Stimulated activated CD4-positive, alpha-beta T cell treated with anti-CD3 and anti-CD28 coated beads, Interleukin-12 subunit alpha, Interleukin-12 subunit beta, amount 100 ng/mL, for 4 hours (primary cell): ENCODE measurements at places on chromosomes 16 and 17.

DNA sequence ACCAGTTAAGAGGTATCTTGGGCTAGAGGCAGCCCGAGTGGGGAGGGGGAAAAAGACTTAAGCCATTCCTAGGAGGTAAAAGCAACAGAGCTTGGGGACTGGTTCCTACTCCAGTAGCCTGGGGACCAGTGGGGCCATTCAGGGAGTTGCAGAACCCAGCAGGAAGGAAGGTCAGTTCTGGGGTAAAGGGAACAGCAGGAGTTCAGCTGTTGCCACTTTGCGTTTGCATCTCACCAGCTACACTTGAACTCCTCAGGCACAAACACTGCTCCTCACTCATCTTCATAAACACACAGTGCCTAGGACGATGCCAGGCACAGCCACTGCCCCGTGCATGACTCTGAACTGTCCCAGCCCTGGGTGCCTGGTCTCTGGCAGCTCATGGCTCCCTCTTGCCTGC, 4.0 kb downstream of the HAP1 start:
- DNase-seq = no peak

GRCh38 chr17:6700948-6701307, 12.2 kb downstream of the SLC13A5 start:
- DNase-seq = no peak

- no peak for DNase-seq
These were observed 56.4 kb downstream of the WWOX start for GRCh38 chr16:78155791-78156345.

DNA sequence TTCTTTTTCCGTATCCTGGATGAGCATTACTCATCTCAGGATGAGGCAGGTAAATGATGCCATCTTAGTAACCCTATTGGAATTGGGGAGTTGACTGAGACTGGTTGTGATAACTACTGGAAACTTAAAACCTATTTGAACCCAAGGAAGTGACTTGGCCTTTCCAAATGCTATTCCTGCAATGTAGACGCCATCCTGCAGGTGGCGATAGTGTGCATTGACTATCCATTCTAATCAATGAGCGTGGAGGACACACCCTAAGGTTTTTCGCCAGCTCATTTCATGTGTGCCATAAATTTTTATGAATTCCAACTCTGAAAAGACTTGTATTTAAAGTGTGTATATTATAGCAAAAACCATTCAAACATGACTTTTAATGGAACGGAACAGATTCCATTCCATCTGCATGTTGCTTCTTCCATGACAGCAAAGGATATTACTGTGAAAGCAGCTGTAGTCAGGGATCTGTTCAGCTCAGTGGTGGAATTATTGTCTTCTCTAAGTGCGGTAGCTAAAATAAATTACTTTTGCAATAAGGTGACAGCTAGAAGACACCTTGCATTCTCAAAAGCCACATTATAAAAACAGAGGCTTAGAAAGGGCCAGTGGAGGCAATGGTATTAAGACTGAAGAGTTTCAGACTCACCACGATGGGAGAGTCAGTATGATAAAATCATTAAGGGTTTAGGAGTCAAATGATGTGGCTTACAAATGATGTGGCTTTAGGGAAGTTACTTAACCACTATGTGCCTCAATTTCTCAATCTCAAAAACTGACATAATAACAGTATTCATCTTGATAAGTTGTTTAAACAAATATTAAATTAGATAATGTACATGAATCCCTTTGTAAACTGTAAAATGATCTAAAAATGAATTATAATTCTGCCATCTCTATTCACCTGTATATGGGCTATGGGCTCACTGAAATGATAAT, 55.5 kb downstream of the SYT17 start:
- DNase-seq = peak; percentile 22

- no peak for DNase-seq
These were observed 37.7 kb upstream of the TOX3 start for GRCh38 chr16:52584354-52585320.

GRCh38 chr17:62591333-62591732, 36.1 kb upstream of the MRC2 start:
- no peak for DNase-seq

- DNase-seq = no peak
These were observed 42.9 kb downstream of the HAPSTR1 start for GRCh38 chr16:9134306-9134705.

DNA sequence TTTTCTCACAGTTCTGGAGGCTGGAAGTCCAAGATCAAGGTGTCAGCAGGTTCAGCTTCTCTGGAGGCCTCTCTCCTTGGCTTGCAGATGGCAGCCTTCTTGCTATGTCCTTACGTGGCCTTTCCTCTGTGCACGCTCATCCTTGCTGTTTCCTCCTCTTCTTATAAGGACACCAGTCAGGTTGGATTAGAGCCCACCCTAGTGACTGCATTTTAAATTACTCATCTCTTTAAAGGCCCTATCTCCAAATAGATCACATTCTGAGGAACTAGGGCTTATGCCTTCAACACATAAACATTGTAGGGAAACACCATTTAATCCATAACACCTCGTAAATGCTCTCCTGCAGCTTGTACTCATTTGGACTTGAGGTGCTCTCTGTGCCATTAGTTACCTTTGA, 36.3 kb downstream of the DHRS7C start:
- no peak for DNase-seq

- peak; percentile 36 for DNase-seq
These were observed 11.5 kb upstream of the PRSS54 start for GRCh38 chr16:58306327-58306726.

GRCh38 chr16:49964973-49965372, 60.1 kb upstream of the CNEP1R1 start:
- no peak for DNase-seq

DNA sequence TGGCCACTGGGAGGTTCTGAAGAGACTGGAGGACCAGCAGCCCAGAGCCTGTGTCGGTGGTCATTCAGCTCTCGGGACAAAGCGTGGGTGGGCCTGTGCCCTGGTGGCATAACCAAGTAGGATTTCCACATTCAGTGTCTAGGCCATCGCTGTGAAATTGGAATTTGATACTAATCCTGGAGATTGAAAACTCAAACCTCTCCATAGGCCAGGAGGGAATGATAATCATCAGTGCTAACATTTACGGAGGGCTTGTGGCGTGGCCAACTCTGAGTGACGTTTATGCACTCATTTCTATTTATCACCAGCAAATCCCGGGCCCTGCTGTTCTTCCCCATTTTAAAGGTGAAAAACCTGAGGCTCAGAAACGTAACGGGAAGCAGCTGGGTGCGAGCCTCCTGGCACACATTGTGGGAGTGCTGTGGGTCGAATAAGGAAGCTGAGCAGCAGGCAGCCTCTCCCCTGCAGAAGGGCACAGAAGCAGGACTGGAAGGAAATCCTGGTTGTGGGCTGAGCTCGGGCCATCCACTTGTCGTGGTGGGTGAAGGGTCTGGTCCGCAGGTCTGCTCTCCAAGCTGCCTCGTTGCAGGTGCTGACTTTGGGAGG, 33.1 kb downstream of the RAI1 start:
- DNase-seq = no peak

DNA sequence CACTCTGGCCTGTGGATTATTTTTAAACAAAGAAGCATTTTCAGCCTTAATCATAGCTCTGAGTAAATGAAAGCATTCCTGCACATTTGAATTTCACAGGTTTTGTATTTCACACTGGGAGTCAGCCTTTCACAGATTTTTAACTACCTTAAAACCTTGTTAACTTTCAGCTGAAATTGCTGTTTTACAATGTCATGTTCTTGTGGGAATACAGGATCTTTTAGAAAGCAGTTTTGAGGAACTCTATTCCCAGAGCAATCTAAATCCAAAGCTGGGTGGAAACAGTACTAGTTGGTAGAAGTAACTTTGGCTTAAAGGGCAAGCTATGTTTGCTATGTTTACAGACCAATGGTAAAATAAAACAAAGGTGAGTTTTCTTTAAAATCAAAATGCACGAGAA, 600.6 kb downstream of the KCNJ2 start:
- DNase-seq = no peak

- DNase-seq = no peak
These were observed 33.1 kb upstream of the PHB1 start for GRCh38 chr17:49447628-49448302.

GRCh38 chr16:50274326-50275097, 8.2 kb downstream of the ADCY7 start:
- DNase-seq = peak; percentile 44

- DNase-seq = peak; percentile 10
These were observed 776 bp downstream of the LRRC75A start for GRCh38 chr17:16491131-16491702.

- no peak for DNase-seq
These were observed 583.4 kb upstream of the PSMD7 start for GRCh38 chr16:73713251-73713650.

DNA sequence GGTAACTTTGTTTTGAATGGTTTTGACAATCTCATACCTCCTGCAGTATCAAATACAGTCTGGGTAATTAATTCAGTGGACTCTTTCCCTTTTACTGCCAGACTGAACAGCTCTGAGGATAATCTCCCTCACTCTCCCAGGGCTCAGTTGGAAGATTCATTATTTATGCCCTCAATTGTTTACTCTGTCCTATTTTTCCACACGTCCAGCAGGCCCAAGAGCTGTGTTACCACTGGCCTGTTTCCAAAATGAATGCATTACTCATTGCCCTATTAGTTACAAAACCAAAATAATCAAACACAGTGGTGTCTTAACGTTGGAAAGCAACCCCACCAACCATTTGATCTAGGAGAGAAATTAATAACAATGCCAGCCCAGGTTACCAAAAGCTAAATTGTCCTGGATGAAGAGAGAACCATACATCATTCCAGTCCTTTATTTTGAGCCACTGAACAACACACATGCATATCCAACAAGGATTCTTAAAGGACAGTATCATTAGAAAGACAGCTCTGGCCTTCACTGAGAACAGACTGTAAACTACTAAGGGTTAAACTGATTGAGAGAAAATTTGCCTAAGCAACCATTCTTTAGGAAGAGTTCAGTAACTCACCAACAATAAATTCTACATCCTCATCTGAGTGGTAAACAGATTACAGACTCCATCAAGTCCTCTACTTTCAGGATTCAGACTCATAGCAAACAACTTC, 34.5 kb downstream of the FAM222B start:
- DNase-seq = no peak

DNA sequence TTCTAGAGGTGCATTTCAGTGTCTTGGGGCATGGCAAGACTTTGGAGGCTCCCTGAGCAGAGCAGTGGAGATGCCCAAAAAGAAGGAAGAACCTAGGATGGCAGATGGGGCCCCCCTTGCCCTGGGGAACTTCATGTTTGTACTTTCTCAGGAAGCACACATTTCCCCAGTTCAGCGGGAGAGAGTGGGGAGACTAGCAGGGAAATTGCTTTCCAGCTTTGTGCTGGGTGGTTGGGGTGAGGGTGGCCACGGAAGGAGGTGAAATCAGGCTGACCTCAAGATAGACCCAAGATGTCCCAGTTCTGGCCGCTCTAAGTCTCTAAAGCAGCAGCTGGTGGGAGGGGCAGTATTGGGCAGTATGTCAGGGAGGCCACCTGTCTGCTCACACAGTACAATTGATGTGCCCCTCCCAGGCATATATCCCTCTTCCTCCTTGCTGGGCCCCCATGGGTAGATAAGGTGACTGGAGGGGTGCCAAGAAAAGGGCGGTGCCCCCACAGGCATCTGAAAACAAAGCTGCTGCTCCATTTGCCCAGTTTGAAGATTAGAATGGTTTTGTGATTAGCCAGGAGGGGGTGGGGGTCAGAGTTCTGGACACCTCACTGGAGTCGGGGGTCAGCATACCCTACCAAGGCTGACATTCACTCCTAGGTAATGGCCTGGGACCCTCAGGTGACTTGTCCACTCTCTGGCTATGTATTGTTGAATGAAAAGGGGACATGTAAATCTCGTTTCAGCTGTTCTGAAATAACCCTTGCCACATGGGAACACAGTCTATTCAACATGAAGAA, 17.1 kb upstream of the NAGLU start:
- no peak for DNase-seq

DNA sequence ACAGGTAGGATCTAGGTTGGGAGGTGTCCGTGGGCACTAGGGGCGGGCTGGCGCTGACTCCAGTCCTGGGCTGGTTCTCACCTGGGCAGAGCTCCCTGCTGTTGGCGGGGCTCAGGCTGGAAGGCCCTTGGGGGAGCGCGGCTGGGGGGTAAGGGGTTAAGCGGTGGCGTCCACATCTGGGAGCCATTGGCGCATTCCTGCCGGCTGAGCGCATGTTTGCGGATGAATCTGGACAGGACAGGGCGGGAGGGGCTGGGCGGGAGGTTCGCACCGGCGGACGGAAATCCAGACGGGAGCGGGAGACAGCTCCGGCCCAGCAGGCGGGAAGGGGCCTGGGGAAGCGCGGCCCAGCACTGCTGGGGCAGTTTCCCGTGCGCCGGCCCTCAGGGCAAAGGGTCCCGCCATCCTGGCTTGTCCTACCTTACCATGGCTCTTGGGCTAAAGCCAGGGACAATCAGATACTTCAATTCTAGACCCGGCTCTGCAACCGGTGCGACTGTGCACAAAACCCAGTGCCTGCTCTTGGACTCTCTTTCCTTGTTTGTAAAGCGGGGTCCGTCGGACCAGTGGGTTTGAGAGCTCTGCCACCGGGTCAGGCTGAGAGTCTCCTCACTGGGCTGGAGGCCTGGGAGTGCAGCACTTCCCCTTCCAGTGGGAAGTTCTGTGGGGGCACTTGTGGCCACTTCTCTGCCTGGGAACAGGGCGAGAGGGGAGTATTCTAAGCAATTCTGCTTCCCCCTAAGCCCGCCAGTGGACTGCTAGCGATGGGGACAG, 7.8 kb downstream of the RARA start:
- DNase-seq = no peak

DNA sequence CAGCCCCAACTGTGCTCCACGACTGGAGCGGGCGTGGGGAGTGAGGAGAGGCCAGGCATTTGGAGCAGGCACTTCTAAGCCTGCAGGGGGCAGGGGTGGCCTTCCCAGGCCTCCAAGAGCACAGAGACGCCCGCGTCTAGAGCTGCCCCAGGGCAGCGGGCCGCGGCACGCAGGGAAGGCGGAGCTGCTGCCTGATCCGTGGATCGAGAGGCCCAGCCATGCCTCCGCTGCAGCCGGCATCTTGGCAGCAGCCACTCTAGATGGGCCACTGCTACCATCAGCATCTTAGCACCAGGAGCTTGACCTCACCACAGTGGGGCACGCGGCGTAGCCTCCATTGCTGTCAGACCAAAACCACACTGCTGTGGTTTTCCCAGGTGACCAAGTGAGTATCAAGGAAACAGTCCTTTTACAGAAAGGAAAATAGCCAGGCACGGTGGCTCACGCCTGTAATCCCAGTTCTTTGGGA, 20.4 kb upstream of the WDR45B start:
- peak; percentile 43 for DNase-seq
